ENCODE measurements at places on chromosomes 1 and 21.

GRCh38 chr1:147560765-147561471, 19.6 kb downstream of the BCL9 start:
- no peak for DNase-seq

GRCh38 chr1:203702130-203702577, 62.8 kb upstream of the LAX1 start:
- peak; percentile 81 for DNase-seq

DNA sequence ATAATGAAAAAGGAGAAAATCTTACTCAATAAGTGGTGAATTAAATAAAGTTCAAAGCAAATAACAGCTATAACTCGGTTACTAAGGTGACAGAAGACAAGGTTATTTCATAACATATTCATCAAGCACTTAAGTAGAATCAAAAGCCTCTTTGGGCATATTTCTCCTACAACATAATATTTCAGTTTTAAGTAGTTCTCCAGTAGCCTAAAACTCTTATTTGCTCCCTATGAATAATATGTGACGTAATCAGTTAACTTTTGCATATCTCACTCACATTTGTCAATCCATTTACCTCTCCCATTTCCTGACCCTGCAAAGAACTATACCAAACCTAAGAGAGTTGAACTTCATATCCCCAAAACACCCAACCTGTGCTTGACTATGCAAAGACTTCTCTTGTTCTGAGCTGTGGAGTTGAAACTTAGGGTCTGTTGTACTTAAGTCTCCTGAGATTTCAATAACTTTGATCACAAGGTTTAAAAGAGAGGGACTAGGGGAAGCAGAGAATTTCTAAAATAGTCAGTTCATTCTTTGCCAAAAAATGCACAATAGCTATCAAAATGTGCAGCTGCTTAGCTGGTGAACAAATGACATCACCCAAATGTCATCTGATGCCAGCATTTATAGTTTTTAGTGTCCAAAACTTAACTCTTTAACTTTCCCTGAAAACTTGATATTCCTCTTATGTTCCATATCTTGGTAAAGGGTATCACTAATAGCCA, 37.2 kb downstream of the TTLL7 start:
- no peak for DNase-seq

DNA sequence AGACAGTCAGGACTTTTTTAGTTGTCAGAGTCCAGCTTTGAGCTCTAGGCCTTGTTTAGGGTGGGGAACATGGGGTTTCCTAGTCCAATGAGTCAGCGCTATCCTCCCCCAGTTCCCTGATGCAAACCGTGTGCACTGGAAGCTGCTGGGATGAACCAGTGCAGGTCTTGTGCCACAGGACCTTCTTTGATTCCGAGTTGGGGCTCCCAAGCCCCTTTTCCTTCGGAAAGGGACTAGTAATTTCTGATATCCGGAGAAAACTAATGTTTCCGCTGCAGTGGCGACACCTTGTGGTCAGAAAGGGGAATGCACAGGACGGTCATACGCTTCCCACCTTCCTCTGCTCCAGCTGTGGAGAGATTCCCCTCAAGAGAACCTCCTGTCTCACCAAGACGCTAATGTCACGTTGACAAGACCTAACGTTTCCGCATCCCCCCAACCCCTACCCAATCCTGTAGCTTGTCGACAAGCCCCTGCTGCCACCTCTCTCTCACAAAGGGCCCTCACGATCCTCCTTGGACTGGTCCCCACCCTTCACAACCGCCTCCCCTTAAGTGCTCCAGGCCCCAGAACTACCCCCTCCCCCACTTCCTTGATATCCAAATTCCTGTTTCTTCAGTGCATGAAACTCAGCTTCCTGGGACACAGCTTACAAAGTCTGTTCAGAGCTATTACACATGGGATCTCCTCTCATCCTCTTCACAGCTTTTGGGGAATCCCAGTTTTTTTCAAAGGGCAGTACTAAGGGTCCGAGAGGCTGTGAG, 30.9 kb downstream of the GPA33 start:
- peak; percentile 72 for DNase-seq

DNA sequence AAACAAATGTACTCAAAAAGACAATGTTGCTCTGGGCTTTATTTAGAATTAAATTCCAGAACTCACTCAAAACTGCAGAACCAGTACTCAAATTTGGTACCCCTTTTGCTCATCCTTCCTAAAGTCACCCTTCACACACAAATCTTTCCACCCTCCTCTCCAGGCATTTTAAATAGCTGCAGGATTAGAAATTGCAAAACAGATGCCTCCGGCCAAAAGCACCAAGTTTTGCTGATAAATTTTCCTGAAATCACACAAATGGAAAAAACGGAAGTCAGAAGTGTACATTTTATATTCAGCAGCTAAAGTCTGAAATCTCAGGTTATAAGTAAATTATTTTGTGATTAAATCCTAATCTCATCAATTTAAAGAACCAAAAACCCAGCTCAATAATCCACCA, 147.0 kb downstream of the NRIP1 start:
- no peak for DNase-seq

DNA sequence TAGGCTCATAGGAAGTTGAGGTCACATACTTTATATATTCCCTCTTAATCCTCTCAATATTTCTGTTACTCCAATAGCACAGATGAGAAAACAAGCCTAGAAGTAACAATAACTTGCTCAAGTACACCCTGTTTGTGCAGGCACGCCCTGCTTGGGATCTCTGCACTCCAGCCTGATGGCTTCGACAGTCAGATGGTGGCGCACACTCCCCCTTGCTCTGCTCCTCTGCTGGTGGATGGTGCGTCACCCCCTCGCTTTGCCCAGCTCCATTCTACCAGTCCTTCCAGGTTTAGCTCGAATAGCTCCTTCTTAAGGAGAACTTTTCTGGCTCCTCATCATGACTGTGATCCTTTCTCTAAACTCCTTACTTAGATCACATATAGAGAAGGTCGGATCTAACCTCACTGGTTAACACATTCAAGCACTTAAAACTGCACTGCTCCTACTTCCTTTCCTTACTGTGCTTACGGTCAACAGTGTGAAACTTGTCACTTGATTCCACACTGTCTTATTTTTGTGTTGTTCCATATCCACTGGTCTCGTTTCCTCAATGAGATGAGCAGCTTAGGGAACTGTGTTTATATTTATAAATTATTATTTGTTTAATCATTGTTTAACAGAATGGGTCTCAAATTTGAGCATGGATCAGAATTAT, 3.0 kb downstream of the TSPAN2 start:
- no peak for DNase-seq

Measured in cerebellar cortex (tissue), 1 donor.